ENCODE measurements at places on chromosomes 1 and 21.

GRCh38 chr1:229105109-229105508, 165.8 kb upstream of the RAB4A start:
- no peak for DNase-seq

- DNase-seq, result no peak
Observed at GRCh38 chr21:41170442-41170841, 2.5 kb downstream of the BACE2 start.

- no peak for DNase-seq
Observed at GRCh38 chr1:48006264-48006663, 9.1 kb upstream of the TRABD2B start.

DNA sequence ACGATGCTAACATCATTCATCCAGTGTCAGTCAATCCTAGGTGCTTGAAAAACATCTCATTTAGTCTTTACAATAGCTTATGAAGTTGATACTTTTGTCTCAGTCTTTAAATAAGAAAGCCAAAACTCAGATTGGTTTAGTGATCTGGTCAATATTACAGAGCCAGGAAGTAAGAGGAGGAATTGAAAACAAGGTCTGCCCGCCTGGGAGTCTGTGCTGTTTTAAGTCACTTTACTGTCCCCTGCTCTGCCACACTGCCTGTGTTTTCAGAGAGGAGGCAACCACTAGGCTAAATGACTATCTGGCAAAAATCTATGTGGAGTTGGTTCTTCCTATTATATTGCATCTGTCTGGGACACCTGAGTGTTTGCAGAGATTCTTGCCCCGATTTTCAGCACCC, 62.3 kb downstream of the ST6GALNAC3 start:
- DNase-seq, result no peak

DNA sequence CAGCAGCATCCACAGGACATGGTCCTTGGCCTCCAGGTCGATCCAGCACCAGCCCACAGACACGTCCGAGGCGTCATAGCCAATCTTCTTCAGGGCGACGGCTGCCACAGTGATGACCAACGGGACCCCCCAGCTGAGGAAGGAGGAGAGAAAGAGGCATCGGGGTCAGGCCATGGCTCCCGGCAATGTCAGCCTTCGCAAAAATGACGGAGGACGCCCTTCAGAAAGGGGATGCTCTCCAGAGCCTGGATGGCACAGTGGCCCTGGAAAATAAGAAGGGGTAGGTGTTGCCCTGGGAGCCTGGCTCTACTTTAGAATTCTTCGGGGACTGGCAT, 17.6 kb downstream of the GPR157 start:
- no peak for DNase-seq

- no peak for DNase-seq
Observed at GRCh38 chr1:23796466-23797271, 3.9 kb downstream of the GALE start.

DNA sequence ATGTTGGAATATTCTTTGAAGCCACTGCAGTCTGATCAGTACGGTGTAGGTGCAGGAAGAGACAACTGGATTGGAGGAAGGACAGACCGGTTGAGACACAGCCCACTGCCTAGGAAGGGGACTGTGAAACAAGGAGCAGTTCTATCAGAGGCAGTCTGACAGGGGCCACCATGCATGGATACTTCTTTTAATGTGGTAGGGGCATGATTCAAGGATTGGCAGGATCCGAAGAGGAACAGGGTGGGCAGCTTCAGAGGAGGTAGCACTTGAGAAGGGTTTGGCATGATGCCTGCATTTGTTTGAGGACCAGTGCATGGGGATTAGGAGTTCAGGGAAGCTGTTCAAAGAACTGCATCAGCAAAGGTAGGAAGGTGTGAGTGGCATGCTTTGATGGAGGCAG, 167.9 kb downstream of the DYRK1A start:
- no peak for DNase-seq

GRCh38 chr1:179095924-179096323, 14.1 kb downstream of the TOR3A start:
- no peak for DNase-seq

GRCh38 chr1:178501705-178502329, 5.1 kb upstream of the CLEC20A start:
- DNase-seq, result peak; percentile 55

- peak; percentile 45 for DNase-seq
Observed at GRCh38 chr1:217856342-217857034, 225.3 kb downstream of the SPATA17 start.

DNA sequence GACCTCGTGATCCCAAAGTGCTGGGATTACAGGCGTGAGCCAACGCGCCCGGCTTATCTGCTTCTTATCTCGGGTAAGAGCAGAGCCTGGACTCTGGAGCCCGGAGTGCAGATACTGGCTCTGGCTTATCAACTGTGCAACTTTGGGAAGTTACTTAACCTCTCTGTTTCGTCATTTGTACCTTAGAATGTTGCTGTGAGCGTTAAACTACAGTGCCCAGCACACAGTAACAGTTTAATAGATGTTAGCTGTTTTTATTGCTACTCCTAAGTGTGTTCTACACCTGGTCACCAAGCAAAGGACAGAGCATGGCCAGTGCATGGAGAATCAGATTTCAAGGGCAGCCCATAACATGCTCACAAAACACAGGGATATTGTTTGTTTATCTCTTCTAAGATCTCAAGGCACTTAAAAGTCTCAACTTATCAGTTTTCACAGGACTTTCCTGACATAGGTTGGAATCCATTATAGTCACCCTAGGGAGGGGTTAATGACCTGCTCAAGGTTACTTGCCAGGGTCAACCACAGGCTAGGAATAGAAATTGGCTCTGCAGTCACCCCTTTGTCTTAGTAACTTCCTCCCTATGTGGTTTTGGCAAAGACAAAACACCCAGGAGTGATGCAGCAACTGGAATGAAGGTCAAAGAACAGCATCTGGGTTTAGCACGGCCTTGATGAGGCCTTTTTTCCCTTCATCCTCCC, 22.5 kb upstream of the SRP9 start:
- peak; percentile 84 for DNase-seq
